ENCODE measurements at places on chromosomes 7 and 10.

DNA sequence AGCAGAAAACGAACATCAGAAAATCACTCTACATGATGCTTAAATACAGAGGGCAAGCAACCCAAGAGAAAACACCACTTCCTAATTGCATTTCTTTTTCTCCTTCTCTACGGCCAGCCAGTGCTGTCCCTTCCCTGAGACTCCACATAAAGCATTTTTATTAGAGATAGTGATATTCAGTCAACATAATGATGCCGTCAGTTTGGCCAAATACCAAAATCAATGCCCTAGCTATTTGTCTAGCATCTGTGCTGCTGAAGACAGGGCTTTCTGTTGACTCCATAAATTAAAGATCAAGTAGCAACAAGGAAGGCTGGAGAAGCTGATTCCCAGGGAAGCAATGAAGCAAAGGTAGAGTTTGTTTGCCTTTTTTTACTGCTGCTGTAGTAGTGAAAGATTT is 1024.9 kb downstream of the REEP3 start:
- no peak for DNase-seq

DNA sequence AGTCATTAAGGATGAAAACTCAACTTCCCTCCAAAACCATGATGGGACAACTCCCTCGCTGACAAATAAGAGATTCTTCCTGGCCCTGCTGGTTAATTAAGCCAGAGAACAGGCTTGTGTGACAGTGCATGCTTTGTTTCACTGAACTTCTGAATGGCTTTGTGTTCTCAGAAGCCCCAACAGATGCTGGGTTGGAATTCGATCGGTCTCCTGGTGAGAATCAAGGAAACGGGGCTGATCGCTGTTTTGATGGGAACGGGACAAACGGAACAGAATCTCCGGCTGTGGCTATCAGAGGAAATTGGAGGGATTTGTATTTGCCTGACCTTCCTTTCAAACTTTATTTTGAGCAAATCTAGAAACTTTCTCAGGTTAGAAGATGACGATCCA is 145.0 kb downstream of the RNF216 start:
- no peak for DNase-seq

DNA sequence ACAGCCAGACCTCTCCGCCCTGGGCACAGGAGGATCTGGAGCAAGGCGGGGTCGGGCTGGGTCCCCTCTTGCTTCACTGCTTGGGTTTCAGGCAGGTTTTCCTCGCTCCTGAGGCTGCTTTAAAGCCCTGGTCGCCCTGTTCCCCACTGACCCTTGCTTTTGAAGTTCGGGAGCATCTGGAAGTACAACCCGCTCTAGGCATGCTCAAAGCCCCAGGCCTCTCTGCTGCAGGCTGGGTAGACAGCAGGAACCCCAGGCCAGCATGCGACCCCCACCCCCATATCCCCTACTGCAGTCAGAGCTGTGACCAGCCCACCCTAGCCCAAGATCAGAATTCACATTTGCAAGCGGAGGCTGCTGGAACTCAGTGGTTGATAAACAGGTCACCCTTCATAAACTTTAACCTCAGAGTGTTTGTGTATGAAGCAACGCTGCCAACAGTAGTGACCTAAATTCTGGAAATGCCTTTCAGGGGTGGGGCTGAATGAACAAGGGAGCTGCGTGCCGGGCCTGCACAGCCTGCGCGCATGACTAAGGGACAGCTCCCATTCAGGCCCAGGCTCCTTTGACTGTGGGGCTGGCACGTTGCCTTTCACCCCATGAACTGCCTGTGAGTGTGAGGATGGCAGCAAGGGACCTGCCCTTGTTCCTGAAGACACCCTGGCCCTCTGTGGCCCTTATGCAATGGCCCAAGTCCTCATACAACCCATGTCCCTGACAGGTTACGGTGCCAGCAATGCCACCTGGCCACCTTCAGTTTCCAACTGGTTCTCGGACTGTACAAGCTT is 52.5 kb downstream of the PROSER2 start:
- no peak for DNase-seq

GRCh38 chr7:45646207-45646821 is 72.1 kb downstream of the ADCY1 start:
- no peak for DNase-seq

DNA sequence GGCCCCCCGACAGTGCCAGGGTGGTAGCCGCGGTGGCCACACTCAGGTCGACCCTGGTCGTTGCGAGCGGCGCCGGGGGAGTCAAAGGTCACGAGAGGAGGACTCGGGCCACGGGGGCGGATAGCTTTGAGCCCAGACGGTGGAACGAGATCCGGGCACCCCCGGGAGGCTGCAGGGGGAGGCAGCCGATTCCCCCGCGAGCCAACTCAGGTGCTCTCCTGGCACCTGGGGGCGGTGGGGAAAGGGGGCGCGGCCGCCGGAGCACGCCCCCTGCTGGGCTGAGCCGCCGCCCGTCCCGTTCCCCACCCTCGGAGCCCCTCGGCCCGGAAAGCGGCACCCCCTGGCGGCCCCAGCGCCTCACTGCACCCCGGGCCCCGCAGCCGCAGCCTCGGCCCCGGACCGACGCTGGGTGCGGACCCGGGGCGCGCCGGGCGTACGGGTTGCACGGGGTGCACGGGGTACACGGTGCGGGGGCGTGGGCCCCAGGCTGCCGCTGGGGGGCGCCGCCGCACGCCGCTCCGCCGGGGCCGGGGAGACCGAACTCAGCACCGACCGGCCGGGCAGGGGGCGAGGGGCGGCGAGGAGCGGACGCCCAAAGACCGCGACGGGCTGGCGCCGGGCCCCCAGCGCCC is 521 bp upstream of the NYAP1 start:
- DNase-seq = no peak

GRCh38 chr10:67789769-67790168 is 48.2 kb downstream of the DNAJC12 start:
- DNase-seq = no peak

- no peak for DNase-seq
Observed at GRCh38 chr7:50369143-50370026, 64.9 kb downstream of the IKZF1 start.

GRCh38 chr10:90587081-90587491 is 270.8 kb downstream of the HTR7 start:
- DNase-seq = no peak

DNA sequence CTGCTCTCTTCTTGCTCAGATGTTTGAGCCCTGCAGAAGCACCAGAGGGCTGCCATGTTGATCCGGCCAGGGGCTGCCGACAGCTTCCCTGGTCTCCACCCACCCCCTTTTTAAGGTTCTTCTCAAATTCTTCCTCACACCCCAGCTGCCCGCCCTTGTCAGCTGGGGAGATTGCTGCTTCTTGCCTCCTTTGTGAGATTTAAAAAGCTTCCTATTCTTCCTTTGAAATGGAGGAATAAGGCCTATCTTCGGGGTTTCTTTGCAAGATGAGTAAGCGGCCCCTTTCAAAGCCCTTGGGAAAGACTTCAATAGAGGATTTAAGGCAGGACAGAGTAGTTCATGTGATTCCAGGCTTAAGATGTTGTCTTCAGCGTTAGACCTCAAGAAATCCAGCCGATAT is 211.9 kb upstream of the SHH start:
- DNase-seq = no peak

- no peak for DNase-seq
Observed at GRCh38 chr7:17421941-17422340, 123.5 kb downstream of the AHR start.

- no peak for DNase-seq
Observed at GRCh38 chr7:102258749-102259107, 27.9 kb upstream of the SH2B2 start.

All from NCI-H1694 (cell line).